Stimulated activated naive CD4-positive, alpha-beta T cell treated with Interleukin-2 at 50 U/mL for 16 hours (primary cell): ENCODE measurements at places on chromosomes 3 and 15.

DNA sequence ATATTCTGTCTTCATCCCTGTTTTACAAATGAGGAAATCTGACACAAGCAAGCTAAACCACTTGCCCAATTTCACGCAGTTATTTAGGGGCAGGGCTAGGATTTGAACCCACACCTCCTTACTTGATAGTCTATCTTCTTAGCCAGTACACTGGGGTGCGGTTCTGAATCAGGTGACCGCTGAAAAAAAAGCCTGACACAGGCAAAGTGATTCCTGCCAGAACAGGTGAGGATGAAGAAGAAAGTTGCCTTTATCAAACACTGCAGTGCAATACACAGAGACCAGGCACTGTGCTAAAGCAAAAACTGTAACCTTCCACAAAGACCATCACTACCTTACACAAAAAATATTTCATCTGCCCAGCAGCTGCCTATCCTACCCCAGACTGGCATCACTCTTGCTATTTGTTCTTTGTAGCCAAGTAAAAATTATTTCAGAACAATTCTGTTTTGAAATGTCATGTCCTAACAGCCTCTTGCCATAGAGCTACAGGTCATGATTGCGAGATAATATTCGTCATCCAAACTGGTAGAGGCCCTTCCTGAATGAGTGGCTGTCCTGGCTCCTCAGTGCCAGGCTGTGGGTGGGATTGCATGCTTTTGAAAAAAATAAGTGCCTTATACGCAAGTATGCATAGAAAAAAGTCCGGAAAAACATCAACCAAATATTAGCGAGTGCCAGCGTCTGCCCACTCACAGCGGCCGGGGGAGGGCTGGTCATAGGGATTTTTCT, 142.3 kb upstream of the TPM1 start:
- no peak for DNase-seq

- DNase-seq, result no peak
Observed at GRCh38 chr15:70414626-70415025, 316.9 kb upstream of the TLE3 start.

GRCh38 chr3:13345772-13346171, 74.3 kb downstream of the NUP210 start:
- no peak for DNase-seq

GRCh38 chr3:161268601-161269000, 47.5 kb downstream of the NMD3 start:
- no peak for DNase-seq

DNA sequence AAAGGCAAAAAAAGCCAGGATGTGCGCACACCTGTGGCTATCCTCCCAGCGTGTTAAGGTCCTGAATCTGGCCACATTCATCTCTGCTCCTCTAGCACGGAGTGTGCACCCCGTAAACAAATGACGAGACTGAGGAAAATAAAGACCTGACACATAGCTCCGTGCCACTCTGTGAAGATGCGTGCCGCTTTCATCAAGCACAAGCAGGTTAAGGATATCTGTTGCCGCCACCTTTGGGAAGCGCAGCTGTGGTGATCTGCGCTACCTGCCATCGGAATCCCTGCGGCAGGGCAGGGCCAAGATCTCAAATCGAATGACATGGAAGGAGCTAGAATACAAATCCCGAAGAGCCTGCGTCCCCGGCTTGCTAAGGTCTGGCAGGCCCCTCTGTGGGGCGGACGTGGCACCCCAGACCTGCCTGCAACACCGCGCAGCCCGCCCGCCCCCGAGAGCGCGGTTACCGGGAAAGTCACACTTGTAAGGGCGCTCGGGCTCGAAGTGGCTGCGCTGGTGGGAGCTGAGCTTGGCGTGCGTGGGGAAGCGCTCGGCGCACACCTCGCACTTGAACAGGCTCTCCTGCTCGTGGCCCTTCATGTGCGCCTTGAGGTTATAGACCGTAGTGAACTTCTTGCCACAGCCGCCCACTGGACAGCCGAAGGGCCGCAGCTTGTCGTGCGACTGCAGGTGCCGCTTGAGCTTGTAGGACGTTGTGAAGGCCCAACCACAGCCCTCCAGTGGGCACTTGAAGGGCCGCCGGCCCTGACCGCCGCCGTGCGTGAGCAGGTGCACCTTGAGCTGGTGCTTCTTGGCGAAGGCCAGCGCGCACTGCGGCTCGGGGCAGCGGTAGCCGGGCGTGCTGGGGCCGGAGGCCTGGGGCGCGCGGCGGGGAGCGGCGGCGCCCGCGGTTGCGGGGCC, 936 bp downstream of the ZXDC start:
- DNase-seq, result peak; percentile 26
